ENCODE measurements at places on chromosomes 1 and 21.

DNA sequence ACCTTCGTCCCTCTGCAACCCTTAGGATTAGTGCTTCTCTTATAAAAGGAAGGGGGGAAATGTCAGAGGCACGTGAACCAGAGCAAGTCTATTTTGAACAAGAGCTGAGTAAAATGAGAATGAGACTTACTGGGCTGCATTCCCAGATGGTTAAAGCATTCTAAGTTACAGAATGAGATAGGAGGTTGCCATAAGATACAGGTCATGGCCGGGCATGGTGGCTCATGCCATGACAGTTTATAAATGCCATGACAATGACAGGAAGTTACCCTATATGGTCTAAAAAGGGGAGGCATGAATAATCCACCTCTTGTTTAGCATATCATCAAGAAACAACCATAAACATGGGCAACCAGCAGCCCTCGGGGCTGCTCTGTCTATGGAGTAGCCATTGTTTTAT lies 2.5 kb upstream of the AQP10 start:
- no peak for DNase-seq

DNA sequence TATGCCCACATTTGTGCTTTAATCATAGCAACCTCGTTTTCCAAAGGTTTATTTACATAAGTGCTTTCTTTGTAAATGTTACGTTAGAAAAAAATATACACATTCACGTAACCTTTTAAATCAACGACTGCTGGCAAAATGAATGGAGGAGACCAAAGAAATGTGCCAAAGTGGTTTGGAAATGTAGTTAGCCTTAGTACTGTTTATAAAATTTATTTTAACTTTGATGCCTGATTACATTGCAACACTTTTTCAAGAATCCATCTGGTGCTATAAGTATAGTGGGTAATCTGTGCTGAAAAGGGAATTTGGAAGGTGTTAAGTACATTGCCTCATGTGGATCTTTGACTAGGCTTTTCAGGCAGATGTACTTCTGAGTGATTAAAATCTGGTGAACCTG lies 108.9 kb downstream of the IFI44 start:
- no peak for DNase-seq

DNA sequence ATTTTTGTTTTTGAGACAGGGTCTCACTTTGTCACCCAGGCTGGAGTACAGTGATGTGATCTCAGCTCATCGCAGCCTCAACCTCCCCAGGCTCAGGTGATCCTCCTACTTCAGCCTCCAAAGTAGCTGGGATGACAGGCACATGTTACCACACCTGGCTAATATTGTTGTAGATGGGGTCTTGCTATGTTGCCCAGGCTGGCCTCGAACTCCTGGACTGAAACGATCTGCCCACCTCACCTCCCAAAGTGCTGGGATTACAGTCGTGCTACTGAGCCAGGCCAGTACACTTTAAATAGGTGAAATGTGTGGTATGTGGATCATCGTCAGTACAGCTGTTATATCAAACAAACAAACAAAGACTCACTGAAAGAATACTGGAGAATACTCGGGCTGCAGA lies 35.0 kb upstream of the GPR153 start:
- DNase-seq: no peak

GRCh38 chr21:45923146-45923545 lies 58.4 kb upstream of the COL6A1 start:
- DNase-seq: peak; percentile 59

DNA sequence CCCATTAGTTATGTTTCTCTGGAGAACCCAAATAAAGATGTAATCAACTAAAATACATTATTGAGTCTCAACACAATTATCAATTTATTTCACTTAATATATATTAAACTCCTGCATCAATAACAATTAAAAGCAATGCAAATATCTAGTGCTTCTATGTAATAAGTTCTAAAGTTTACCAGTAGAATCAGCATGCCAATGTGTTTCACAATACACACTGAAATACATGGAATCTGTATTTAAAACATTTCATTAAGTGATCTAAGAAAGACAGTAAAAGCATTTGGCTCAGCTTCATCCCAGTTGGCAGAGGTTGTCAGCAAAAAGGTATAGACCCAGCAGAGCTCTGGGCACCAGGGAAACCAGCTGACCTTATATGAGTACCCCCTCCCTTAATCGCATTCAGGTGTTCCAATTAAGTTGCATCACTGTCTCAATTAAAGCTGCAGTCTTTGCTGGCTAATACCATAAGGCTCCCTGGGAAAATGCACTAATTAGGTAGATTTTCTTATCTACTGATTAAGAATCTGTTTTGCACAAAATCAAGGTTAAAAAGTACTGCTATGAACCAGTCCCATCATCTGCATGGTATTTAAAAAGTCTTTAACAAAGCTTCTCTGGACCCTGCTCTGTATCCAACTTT lies 63.1 kb downstream of the NIBAN1 start:
- no peak for DNase-seq

DNA sequence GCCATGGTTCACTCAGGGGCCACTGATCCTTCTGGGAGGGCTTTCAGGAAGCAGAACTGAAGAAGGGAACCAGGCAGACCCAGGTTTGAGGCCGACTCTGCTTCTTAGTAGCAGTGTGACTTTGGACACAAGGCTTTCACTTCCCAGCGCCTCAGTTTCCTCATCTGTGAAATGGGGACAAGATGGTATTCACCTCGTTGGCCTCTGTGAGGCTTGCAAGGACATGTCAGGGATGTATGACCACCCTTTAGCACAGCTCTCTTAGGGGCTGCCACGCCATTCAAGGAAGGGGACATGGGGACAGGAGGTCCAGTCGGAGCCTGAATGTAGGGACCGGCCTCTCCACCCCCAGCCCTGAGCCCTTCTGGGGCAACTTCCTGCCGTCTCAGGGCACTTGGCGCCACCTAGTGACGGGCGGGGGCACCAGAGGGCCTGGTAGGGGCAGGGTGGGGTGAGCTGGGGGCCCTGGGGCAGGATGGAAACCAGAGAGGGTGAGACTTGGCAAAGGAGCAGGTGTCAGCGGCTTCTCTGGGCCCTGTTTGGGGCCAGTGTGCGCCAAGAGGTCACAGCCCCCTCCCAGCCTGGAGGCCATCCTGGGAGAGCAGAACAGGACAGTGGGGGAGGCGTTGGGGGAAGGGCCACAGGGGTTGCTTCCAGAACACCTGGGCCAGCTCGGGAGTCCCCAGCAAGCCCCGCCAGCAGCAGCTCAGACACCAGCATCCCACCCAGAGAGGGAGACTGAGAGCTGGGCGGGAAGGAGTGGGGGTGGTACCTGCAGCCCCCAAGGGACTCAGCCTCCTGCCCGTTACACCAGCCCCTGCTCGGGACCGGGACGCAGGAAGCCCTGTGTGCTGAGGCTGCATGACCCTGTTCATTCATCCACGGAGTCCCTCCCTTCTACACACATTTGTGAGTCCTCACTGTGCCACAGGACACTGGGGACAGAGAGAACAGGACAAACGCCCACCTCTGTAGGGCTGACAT lies 102.5 kb upstream of the TARDBP start:
- DNase-seq: peak; percentile 75

- no peak for DNase-seq
These were observed 273.4 kb upstream of the CACYBP start for GRCh38 chr1:174726167-174726879.

DNA sequence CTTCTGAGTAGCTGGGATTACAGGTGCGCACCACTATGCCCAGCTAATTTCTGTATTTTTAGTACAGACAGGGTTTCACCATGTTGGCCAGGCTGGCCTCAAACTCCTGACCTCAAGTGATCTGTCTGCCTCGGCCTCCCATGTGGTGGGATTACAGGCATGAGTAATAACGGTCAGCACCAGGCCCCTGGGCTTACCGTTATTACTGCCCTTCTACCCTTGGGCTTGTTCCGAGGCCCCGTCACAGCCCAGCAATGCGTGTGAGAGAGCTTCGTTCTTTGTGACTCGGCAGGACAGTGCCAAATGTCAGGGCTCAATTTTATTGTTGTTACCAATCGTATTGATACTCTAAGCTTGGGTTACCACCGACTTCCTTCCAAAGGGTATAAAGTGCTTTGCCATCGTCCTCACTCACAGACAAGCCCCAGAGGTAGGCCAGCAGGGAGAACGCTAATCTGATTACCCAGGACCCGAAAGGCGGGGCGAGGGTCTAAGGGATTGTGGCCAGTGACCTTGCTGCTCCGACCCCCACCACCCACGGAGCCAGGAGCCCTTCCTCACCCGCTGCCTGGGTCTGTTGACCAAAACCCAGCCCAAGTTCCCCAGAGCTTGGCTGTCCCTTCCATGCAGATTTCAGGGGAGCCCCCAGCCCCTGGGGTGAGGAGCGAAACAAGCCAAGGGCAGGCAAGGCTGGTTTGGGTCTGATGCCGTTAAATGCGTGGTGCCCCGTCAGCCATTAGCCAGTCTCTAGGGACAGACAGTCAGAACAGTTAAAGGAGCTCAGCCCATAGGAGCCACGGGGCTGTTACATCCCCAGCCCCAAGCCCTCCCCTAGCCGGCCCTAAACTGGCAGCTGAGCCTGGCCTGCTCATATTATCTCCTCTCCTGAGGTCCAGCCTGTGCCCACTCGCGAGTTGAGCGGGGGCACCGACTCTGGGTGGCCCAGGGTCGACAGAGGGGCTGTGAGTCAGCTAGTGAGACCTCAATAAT lies 54.9 kb upstream of the CASZ1 start:
- no peak for DNase-seq

DNA sequence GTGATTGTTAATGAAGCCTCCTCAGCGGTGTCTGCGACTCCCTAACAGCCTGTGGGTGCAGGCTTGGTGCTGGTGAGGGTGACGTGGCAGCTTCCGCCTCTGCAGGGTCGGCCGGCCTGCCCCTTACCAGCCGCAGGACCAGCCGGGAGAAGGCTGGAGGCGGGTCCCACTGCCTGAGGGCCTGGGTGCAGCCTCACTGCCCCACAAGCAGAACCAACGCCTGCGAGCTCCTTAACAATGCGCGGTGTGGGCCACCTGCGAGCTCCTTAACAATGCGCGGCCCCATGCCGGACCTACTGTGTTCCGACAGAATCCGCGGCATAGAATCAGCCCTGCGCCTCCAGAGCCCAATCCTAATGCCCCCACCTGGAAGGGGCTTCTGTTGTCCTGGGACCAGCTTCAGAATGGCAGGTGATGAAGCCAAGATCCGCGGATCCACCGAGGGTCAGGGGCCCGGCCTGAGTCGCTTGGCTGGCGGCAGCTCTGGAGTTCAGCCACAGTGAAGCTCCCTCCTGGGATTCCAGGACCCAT lies 54.4 kb upstream of the AJAP1 start:
- DNase-seq: no peak

- DNase-seq: no peak
These were observed 128.6 kb downstream of the HUNK start for GRCh38 chr21:32001390-32001789.

DNA sequence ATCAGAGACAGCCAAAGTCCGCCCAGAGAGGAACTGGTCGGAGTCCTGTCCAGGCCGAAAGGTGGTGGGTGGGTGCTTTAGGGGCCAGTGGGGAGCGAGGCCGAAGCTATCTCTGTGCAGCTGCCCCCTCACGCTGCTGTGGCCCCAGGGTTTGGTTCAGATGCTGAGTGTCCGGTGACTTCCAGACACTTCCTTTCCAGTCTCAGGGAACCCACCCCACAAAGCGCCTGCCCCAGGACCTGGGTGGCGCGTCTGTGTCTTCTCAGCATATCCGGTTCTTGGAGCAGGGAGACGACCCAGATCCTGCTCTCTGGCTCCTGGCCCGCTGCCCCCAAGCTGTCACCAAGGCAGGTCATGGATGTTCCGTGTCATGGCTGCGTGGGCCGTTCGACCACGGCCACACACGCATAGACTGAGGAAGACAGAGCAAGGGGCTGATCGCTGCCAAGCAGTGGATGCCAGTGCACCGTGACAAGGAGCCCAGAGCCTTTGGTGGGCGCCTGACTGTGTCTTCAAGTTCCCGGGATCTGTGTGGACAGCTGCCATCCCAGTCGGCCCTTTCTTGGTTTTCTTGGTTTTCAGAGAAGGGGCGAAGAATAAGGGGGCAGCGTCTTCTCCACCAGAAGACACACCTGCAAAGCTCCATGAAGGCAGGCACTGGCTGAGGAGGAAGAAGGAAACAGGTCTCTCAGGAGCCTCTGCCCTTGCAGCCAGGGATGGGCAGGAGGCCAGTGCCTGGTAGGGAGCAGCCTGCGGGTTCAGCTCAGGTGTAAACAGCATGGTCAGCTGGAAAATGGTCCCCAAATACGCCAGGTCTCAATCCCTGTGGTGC lies 22.9 kb upstream of the COL18A1 start:
- DNase-seq: no peak

GRCh38 chr1:37914719-37915475 lies 32.0 kb downstream of the INPP5B start:
- no peak for DNase-seq

- DNase-seq: no peak
These were observed 31.4 kb downstream of the SSBP3 start for GRCh38 chr1:54374766-54375165.

DNA sequence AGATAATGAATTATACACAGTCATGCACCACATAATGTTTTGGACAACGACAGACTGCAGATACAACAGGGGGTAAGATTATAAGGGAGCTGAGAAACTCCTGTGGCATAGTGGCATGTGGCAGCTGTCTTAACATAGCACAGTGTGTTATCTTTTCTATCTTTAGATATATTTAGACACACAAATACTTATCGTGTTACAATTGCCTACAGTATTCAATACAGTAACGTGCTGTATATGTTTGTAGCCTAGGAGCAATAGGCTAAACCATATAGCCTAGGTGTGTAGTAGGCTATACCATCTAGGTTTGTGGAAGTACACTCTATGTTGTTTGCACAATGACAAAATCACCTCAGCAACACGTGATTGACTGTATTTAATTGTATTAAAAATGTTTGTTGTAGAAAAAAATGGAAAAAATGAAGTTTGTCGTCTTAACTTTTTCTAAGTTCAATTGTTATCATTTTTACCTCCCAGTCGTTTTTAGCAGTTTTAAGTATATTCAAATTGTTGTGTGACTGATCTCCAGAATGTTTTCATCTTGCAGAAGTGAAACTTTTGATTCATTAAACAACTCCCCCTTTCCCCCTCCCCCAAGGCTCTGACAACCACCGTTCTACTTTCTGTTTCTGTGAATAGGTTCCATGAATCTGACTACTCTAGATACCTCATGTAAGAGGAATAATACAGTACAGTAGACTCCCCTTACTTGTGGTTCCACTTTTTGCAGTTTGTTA lies 351.0 kb upstream of the B3GALT2 start:
- peak; percentile 62 for DNase-seq

DNA sequence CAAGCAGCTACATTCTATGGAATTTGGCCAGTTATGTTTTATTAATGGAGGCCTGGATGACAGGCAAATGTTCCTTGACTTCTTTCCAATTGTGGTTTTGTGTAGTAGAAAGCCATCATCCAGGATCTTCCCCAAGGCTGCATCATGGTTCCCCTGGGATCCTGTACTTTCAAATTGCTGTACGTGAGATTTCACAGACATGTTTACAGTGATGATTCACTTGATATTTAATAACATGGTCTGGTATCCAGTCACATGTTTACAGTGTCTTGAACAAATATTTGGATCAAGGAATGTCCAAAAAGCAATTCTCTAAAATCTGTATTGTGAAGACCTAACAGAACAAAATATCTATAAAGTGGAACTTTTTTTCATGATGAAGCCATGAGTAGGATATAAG lies 68.3 kb upstream of the ST6GALNAC3 start:
- no peak for DNase-seq

All from activated CD4-positive, alpha-beta T cell treated with anti-CD3 and anti-CD28 coated beads, Interleukin-2, amount 50 U/mL, for 4 hours (primary cell).